ENCODE measurements at places on chromosomes 3 and 15. TPM values are rescaled to one million over a fixed set of nuclear protein-coding genes. Genes with fewer than 3 reads are reported as not detected.

The GOLGA8R gene
- total RNA-seq: 0.27 TPM

The UBXN7 gene
- total RNA-seq: 5.7 TPM

The ADIPOQ gene
- not detected for total RNA-seq

The LSG1 gene
- 33.8 TPM for total RNA-seq

The GPR176 gene
- total RNA-seq: 11.0 TPM

Measured in A549 treated with CpdA at 1 μM for 4 hours (cell line).